Chondrocyte (in vitro differentiated cells): ENCODE measurements at places on chromosomes 4 and X. TPM values are rescaled to one million over a fixed set of nuclear protein-coding genes. Genes with fewer than 3 reads are reported as not detected.

The PRSS12 gene
- 8.9 to 15.3 TPM (median 15.1 TPM) in 3 replicates for total RNA-seq

The SPATA18 gene
- total RNA-seq = 17.9 to 18.7 TPM (median 18.6 TPM) in 3 replicates

The GPRIN3 gene
- total RNA-seq = 0.03 to 0.10 TPM (median 0.10 TPM) in 3 replicates

The ADRA2C gene
- 0.99 to 1.6 TPM (median 1.5 TPM) in 3 replicates for total RNA-seq

DNA sequence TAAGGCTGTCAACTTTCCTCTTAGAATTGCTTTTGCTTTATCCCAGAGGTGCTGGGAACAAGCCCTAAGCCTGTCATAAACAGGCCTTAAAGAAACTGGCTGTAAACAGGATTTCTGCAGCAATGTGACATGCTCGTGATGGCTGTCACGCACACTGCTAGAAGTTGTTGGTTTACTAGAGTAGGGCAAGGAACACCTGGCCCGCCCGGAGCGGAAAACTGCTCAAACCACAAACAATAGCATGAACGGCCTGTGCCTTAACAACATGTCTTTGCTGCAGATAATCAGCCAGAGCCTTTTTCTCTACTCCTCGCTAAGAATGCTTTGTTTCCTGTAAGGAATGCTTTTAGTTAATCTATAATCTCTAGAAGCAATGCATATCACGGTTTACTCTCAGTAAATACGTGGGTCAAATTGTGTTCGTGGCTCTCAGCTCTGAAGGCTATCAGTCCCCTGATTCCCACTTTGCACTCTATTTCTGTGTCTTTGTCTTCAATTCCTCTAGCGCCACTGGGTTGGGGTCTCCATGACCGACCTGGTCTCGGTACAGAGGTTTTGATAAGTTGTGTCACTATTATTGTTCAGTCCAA lies 318.3 kb downstream of the GLUD2 start:
- no peak for DNase-seq

- DNase-seq = no peak
These were observed 38.5 kb downstream of the LRP2BP start for GRCh38 chr4:185357211-185357610.

DNA sequence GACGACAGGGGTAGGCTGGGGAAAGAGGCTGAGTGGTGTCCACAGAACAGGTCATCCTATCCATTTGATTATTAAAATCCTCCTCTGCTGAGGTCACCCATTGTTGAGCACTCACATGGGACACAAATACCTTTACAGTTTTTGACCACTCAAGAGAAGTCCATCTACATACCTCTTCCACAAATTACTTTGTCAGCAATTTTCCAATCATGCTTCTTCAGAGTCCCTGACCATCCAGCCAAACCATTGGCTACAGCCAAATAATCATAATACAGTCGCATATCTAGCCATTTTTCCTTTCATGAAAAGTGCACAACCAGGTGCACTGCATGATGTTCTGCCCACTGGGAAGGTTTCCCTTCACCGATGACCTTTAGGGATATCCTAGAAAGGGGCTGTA lies 407.4 kb downstream of the TEX13C start:
- DNase-seq = no peak

DNA sequence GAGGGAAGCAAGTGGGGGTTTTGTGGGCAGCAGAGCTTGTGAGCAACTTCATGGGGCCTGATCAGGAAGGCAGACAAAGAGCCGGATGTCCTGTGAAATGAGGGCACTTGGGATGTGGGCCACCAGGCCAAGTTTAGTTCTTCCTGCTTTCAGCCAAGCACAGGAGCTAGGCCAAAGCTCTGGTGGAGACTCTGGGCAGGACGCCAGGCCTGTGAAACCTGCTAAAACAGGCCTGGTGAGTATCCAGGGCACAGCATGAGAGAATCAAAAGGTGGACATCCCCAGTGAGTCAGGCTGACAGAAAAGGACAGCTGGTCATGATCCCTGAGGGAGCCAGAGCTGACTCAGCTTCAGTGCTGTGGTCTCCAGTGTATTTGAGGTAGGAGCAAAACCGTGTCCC lies 95.7 kb downstream of the NPNT start:
- no peak for DNase-seq

DNA sequence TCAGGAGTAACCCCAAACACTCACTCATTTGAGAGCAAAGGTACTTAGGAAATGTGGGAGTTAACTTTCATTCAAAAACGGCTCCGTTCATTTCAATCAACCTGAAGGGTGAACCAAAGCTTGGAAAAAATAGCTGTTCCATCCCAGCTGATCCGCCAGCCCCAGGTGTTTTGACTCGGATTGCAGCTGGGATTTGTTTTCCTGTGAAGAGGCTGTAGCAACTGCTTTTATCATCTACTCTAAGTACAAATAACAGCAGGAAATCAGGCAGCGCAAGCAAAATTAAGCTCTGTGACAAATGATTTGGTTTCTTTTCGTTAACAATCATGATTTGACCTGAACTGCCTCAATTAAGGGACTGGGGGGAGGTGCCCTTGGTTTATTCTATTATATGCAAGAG lies 154.7 kb downstream of the BEND2 start:
- no peak for DNase-seq

GRCh38 chr4:105135785-105136184 lies 10.9 kb upstream of the TET2 start:
- no peak for DNase-seq
